ENCODE measurements at places on chromosomes 1 and 21.
A peak's percentile ranks its signal among the peaks of the same experiment; 100 is the strongest.

GRCh38 chr1:54595956-54596498, 27.3 kb downstream of the FAM151A start:
- no peak for DNase-seq

- DNase-seq: no peak
Measured at GRCh38 chr1:167490765-167491164, 27.6 kb downstream of the CD247 start.

DNA sequence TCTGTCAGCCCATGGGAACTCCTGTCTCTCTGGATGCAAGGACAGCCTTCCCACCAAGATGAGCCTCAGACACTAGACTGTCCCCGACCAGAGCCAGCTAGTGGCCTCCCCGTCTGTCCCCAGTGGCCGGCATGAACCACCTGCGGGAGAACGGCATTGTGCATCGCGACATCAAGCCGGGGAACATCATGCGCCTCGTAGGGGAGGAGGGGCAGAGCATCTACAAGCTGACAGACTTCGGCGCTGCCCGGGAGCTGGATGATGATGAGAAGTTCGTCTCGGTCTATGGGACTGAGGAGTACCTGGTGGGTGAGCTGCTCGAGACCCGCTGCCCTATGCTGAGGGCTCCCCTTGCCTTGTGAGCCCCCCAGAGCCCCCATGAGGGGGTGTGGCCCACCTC, 5.8 kb downstream of the IKBKE start:
- DNase-seq: no peak

DNA sequence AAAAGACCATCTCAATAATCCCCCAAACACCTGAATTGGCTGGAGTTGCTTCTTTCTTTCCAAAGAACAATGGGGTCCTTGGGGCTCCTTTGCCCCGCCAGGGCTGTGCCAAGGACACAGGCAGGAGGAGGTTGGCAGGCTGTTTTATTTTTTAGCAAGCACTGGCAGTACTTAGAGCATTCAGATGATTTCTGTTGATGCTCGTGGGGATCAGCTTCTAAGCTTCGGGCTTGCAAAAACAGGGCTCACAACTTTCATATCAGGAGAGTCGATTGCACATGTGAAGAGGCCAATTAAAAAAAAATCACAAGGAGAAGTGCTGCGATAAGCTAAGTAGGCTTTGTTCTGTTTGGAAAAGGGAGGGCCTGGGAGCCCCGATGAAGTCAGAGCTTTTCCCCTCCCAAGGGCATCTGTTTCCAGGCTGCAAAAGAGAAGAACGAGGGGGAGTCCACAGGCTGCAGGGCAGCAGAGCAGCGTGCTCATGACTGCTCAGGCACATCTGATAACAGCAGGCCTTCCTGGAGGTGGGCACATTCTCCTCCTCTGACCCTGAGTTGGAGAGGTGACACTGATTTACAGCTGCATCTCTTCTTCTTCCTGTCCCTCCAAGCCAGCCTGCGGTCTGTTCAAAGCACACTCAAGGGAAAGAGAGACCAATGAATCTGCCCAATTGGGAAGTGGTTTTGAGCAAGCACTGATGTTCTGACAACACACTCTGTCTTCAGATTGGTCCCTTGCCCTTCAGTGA, 27.3 kb upstream of the BCAR3 start:
- DNase-seq: no peak

- no peak for DNase-seq
Measured at GRCh38 chr1:169511316-169512005, 25.7 kb upstream of the SLC19A2 start.

GRCh38 chr1:176119549-176119948, 87.5 kb downstream of the COP1 start:
- peak; percentile 59 for DNase-seq

DNA sequence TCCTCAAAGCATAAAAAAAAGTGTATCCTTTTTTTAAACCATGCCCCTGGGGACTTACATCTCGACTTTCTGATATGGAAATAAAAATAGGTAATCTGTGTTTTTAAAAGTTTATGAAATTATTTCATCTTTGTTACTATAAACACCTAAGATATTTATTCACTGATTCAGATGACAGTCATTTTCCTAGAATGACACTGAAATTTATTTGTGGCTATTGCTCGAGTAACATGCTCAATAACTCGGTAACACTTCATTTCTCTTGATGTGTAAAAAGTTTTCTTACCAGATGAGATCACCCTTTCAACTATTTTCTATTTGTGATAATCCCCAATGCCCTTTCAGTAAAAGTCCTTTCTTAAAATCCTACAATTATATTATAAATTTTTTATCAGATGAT, 495.8 kb downstream of the TTLL7 start:
- DNase-seq: no peak

GRCh38 chr1:233081735-233082134, 131.3 kb downstream of the NTPCR start:
- DNase-seq: no peak

GRCh38 chr1:200473698-200474371, 64.0 kb upstream of the ZNF281 start:
- DNase-seq: no peak

DNA sequence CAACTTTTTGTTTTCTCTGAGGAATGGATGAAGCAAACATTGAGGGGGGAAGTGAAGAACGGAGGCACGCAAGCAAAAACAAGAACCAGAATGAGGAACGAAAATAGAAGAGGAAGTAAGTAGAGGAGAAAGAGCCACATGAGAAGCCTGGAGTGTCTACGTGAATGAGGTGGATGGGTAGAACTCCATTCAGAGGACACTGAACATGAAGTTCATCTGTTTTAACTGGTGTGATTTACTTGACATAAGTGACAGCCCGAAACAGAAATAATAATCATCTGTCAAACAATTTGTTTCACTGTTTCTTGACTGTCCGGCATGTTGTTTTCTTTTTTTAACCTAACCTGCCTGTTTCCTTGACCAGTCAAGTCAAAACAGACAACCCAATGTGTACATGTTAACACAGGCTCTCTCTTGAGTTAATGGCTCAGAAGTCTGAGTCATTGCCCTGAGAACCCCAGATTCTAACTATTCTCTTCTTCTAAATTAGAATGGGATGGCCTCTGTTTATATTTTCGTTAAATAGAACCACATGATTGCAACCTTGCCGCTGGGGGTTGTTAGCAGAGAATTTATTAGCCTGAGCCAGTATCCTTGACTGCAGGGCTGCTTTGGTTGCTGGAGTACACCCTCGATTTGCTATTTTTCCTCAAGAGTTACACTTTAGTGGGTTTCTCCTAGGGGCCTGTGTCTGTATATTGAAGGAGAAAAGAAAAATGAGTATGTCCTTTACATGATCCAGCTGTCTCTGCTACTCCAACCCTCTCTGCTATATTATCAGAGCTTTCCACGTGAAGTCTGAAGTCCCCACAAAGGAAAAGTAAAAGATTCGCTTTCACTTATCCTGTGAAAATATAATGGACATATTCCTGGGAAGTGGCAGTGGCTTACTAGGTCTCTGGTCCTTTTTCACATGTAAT, 151.7 kb downstream of the ZC3H11B start:
- DNase-seq: peak; percentile 43

- DNase-seq: peak; percentile 92
Measured at GRCh38 chr1:31762726-31763670, 1.1 kb downstream of the ADGRB2 start.

DNA sequence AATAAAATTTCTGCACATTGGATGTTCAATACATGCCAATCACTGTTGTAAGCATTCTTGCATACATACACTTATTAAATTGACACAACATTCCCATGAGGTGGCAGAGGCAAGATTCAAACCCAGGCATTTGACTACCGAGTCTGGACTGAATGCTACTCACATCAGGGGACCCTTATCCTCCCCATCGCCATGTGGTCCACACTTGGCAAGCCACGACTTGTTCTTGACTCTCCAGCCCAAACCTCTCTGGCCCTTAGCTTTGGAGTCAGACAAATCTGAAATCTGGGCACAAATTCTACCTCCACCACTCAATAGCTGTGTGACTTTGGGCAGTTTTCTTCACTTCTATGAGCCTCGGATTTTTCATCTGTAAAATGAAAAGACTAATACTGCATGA, 57.1 kb downstream of the NMNAT2 start:
- no peak for DNase-seq

DNA sequence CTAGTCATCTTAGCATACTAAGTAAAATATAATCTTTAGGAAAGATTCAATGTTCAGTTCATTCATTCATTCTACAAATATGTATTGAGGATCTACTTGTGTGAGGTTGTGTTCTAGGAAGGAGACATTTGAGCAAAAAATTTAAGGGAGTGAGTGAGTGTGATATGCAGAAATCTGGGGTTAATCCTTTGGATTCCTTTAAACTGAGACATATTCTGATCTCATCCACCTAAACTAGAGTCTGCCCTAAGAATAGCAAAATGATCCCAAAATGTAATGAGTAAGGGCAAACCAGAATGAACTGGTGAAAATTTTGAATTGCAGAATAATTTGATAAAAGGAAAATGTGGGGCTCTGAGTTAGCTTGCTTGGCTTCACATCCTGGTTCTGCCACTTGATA, 8.6 kb downstream of the UBE2U start:
- no peak for DNase-seq

GRCh38 chr1:210647406-210648333, 319.0 kb downstream of the HHAT start:
- no peak for DNase-seq

DNA sequence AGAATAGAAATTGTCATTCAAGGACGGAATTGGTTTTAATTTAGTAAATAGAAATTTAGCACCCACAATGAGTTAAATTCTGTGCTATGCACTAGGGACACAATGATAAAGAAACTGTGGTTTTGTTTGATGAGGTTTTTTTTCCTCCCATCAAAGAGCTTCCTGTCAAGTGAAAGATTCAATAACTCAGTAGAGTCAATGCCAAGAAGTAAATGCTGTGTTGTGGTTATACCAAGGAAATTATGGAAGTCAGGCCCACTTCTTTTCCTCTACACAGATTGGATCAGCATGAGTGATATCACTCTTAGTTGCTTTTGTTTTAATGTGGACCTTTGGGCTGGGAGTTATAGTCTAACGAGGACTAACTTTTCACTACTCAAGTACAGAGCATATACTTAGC, 1269.6 kb upstream of the ADGRL2 start:
- DNase-seq: no peak

DNA sequence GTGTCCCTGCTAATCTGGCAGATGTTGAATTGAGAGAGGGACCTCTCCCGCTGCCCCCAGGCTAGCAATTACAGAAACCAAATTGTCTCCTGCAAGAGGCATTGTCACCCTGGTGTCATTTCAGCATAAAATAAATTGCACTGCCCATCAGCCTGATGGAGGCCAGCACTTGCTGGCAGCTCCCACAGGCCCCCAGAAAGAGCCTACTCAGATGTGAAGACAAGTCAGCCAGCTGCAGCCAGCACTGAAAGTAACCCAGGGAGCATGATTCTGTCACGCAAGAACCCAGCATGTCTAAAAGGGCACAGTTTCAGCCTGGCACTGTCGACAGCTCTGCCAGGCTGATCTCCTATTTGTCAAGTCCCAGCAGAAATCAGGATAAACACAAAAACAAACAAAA, 110.3 kb upstream of the CTTNBP2NL start:
- DNase-seq: peak; percentile 16

DNA sequence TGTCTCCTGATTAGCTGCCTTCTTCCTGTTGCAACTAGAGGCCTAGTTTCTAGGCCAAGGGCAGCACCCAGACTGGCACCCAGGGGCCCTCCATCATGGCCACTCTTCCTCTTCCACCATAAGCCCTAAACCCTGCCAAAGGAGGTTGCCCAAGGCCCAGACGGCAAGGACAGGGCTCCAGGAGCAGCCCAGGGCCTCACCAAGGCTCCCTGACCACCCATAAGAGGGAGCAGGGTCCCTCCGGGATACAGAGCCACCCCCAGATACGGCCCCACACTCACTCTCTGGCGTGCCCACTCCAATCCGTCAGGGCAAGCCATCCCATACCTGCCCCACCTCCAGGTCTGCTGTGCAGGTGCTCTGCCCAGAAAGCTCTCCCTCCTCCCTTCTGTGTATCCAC, 79.9 kb downstream of the ITPKB start:
- DNase-seq: no peak

DNA sequence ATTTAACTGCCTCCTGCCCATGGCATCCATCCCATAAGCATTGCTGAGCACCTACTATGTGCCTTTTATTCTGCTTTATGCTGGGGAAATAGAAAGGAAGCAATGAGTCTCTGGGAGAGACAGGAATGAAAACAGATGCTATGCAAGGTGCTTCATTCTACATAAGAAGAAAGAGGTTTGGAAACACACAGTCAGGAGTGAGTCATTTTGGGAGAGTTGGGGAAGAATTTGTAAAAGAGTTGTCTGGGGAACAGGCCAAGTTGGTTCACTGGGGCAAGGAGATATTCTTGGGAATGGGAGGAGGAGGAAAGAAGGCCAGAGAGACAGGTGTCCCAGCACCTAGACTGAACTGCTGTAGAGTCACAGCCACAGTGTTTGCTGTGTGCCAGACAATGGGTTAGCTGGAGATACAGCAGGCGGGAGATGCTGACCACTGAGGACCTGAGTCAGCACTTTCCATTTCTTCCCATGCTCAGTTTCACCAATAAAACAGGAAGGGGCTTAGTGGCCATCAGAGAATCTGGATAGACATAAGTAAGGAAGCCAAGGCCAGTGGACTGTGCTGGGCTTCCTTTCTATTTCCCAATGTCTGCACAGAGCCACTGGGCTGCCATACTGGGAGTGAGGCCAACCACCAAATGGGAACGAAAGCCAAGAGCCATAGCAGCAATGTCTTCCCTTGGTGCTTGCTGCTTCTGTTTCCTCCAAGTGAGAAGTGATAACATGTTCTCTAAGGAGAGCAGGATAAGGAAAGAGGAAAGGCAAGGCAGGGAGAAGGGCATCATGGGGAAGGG, 187.7 kb upstream of the USP24 start:
- DNase-seq: no peak

- DNase-seq: peak; percentile 80
Measured at GRCh38 chr1:50605186-50605875, 182.1 kb upstream of the DMRTA2 start.

DNA sequence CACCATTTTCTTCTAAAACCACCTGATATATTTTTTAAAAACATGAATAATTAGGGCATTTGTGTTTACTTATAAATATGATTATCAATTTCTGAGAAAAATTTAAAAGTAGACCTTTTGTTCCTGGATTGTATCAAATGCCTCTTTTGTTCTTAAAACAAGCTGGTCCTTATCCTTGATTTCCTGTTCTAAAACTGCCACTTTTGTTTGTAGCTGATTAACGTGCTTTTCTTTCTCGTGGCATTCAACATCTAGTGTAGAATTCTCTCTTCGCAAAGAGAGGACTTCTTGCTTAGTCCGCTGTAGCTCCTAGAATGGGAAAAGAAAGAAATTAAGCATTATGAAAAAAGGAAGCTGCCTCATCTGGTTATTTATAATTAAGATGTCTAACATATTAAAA, 25.0 kb downstream of the SASS6 start:
- no peak for DNase-seq

GRCh38 chr1:238621405-238621804, 730.7 kb upstream of the ZP4 start:
- DNase-seq: no peak

- DNase-seq: no peak
Measured at GRCh38 chr1:212928323-212929291, 21.7 kb upstream of the VASH2 start.

Data from Karpas-422 (cell line).